ENCODE measurements at places on chromosomes 1 and 21.

DNA sequence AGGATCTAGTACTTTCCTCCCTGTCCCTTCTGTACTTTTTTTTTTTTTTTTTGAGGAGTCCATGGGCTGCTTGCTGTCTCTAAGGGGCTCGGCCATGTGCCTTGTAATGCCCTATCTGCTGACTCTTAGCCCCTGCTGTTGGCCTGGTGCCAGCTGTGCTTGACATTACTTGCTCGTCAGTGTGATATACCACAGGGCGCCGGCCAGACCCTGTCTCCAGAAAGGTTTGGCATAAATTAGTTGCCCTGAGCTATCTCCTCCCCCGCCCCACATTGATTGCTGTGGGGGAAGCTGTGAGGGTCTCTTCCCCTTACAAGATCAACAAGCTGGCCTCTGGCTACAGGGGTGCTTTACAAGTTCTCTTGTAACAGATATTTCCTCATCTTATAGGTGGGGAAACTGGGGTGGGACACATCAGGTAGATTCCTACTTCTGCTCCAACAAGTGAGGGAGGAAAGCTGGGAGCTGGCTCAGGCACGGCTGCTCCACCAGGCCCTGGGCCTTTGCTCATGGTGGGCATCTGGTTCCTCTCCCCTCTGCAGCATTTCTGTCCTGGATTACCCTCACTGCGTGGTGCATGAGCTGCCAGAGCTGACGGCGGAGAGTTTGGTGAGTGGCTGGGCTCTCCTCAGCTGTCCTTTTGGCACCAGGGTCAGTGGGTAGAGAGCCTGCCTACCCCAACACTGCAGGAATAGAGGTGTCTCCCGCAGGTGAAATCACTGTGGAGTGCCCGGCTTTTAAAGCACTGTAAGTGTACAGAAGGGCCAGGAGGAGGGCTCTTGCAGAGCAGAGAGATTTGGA lies 15.6 kb downstream of the STRIP1 start:
- DNase-seq = no peak

DNA sequence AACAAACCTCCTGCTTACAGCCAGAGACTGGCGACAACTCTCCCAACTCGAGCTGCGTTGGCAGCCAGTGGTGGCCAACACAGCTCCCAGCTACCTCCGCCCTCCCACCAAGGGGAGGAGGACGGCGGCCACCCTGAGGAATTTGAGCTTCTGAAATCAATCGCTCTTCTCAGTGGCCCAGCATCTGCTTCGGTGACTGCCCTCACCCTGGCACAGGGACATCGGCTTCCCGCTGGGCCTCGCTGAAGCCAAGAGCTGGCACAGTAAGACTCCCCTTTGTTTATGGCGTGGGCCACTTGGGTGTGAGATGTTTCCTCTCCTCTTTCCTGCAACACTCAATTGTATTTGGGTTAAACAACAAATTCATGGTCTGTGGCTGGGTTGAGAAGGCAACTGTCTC lies 136.2 kb downstream of the ZBTB18 start:
- no peak for DNase-seq

DNA sequence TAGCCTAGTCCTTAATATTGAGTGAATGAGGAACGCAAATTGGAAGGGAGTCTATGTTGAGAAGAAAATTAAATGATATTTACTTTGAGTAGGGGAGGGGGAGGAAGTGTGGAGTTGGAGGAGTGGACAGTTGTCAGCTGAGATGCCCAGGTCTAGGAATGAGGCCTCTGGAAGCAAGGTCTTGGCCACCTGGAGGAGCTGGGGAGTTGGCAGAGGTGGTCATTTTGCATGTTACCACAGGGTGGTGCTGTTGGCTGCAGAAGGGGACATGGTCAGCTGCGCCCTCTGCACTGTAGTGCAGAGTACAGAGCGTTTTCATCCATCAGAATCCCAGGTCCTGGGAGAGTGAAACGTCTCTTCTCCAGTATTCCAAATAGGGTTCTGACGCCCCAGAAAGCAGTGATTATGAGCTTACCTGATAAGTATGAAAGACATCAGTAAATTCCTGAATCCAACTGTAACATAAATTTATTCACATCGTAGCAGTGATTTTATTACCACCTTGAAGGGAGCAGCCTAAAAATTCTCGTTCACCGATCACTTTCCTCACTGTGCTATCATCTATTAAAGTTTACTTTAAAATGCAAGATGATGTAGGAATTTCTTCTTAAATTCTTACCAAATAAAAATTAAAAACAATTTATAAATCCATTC lies 13.8 kb downstream of the PARK7 start:
- no peak for DNase-seq

DNA sequence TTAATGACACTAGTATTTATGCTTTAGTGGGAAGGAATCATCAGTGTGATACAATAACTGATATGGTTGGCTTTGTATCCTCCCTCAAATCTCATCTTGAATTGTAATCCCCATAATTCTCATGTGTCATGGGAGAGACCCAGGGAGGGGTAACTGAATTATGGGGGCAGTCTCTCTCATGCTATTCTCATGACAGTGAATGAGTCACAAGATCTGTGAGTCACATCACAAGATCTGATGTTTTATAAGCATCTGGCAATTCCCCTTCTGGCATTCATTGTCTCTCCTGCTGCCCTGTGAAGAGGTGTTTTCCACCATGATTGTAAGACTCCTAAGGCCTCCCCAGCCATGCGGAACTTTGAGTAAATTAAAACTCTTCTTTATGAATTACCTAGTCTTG lies 1760.3 kb downstream of the NCAM2 start:
- DNase-seq = no peak

- DNase-seq = no peak
Measured at GRCh38 chr1:25145775-25146393, 86.4 kb downstream of the SYF2 start.

DNA sequence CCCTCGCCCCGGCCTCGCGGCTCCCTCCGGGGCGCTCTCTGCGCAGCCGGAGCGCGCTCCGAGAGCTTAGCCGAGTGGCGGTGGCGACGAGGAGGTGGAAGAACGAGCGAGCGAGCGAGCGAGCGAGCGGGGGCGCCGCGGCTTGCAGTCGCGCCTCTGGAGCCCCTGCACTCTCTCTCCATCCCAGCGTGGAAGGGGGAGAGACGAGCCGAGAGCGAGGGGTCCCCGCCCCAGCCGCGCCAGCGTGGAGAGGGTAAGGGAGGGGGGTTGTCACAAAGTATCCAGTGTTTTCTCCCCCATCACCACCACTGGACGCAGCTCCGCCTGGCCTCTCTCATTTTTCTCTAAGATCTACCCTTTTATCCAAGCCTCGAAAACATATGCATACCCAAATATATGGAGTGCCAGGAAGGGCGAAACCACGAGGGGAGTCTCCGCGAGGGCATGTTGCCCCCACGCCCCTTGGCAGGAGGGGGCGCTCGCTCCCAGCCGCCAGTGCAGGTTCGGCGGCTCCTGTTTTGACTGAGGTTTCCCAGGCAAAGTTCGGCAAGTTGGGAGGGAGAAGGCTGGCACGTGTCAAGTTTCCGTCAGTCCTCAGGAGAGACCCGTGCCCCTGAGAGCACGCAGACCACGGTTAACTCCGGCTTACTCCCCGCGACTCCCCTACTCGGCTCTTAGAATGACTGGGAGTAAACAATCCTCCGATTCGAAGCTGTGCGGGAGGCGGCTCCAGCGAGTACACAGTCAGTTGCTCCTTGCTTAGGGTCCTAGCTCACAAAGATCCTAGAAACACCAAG lies 569 bp upstream of the DAB1 start:
- no peak for DNase-seq

DNA sequence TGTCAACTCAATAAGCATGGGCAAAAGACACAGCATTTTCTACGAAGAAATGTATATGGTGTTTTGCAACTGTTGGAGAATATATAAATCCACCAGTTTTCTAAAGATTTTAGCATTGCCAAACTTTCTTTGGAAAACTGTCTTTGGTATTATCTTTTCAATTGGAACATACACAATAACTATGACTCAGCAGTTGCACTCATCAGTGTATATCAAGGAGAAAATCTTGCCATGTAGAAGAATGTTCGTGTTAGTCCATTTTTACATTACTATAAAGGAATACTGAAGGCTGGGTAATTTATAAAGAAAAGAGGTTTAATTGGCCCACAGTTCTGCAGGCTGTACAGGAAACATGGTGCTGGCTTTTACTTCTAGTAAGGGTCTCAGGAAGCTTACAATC lies 41.1 kb downstream of the PRKAA2 start:
- no peak for DNase-seq

DNA sequence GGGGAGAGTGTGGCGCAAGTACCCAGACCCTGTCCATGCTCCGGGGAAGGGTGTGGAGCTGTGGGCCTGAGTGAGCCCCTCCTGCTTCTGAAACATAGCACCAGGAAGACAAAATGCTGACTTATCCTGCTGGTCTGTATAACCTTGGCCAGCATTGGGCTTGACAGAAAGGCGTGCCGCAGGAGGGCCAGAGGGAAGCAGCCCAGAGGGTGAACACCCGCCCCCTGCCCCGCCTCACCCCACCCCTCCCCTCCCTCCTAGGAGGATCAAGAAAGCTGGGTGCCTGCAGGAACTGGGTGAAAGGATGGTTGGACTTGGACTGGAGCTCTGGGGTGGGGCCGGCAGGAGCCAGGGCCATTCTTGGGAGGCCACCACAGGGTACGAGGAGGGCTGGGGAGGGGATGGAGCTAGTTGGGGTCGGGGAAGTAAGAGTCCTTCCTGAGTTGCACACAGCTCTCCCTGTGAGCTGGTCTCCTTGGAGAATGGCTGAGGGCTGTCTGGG lies 27.1 kb downstream of the PTPRF start:
- DNase-seq = no peak

DNA sequence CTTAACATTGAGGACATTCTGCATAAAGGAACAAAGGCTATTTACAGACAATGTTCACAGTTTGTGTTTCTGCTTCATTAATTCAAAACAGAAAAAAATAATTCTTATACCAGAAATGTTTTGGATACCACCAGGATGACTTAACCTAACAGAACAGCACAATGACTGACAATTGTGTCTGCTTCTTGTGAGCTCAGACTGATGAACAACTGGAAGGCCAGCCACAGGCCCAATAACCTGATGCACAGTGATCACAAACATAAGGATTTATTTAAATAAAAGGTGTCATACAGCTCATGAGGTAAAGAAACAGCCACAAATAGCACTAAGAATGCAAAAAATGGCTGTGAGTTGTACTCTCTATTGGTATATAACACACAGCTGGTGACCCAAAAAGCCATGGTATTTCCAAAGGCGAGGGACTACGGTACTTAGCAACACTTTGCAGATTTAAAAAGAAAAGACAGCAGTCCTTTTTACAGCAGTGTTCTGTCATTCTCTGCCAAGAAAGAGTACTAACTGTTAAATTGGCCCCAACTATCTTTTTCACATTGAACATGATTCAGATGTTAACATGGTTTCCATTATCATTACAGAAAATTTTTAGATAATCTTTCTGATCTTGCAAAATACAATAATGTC lies 32.1 kb upstream of the DDAH1 start:
- no peak for DNase-seq

DNA sequence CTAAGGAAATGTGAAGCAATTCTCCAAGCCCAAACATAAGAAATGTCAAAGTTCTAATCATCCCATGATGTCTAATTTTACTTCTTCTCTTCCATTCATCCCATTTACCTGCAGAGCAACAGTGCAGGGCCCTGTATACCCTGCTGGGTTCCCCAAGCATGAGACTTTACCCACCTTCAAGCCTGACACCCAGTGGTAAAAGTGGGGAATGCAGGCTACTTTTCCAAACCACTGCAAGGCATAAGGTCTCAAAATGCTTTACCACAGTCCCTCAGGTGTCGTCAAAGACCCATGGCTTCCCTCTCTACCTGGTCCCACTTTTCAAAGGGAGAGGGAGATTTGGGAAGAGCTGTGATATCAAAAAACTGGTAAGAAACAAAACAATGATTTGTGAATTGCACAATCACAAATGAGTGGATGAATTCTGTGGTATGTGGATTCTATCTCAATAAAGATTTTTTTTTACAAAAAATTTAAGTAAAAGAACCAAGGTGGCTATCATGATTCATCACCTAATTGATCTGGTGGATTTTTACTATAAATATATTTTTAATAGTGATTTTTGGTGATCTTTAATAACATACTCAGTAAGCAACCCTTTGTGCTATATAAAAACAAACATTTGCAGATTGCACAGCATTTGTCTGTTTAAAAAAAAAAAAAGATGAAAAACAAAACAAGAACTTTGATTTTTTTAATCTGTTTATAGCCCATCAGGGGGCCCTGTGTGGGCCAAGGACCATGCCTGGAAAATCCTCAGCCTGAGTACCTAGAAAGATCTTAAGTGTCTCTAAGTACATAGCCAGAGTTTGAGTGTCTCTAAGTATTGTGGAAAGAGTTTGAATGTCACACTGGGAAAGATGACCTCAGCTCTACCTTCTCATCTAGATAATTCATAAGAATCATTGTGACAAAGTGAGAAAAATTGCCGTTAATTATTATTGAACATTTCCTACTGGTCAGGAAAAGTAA lies 73.1 kb upstream of the GJB5 start:
- DNase-seq = peak; percentile 7

DNA sequence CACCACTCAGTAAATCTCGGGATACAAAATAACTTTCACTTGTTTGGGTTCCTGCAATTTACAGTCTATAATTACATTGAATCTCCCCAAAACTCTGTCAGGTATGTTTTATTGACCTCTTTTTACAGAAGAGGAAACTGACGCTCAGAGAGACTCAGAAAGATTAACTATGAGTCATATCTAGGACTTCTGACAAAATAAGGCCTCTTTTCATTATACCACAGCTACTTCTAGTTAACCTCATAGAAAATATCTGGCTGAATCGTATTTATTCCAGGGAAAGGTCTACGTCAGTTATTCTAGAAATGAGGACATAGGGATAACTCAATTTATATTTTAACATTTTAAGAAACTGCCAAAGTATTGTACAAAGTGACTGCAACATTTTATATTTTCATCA lies 211.1 kb upstream of the FAM78B start:
- no peak for DNase-seq

- DNase-seq = no peak
Measured at GRCh38 chr1:65911679-65912078, 119.0 kb downstream of the PDE4B start.

DNA sequence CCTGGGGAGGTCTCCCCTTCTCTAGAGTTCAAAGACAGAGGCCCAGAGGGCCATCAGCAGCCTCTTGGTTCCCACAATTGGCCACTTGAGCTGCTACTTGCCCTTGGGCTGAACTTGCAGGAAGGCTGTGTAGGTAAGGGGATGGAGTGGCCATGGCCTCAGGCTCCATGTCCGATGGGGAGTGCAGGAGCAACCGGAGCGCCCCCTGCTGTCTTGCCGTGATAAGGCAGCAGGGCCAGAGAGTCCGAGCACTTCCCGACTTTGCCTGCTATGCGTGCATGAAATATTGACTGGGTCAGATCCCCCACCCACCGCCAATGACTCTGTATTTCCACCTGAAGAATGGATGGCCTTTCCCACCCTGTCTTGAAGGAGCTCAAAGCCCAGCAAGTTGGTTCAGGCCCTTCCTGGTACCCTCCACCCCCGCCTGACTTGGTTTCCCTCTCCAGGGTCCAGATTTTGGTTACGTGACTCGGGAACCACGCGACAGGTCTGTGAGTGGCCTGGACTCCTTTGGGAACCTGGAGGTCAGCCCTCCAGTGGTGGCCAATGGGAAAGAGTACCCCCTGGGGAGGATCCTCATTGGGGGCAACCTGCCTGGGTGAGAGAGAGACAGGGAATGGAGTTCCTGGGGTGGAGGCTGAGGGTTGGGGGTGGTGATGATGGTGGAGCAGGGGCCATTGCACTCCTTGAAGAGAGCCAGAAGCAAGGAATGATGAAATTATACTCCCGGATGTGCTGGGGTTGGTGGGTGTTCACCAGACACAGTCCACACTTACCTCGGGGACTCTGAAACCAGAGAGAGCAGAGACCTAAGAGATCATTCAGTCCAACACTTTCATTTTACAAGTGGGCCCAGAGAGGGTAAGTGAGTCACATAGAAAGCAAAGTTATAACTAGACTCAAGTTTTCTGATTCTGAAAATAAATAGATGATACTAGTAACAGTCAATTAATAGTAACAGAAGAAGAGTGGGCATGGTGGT lies 25.6 kb downstream of the PADI3 start:
- DNase-seq = no peak

Data from stimulated activated CD8-positive, alpha-beta memory T cell treated with anti-CD3 and anti-CD28 coated beads, Interleukin-4, amount 100 ng/mL, for 24 hours (primary cell).